Activated CD4-positive, alpha-beta memory T cell treated with anti-CD3 and anti-CD28 coated beads, Interleukin-2, amount 10 ng/mL, durations not matched to agents 7 days and 5 days (primary cell): ENCODE measurements at places on chromosomes 1 and 21. TPM values are rescaled to one million over a fixed set of nuclear protein-coding genes. Genes with fewer than 3 reads are reported as not detected.
A peak's percentile ranks its signal among the peaks of the same experiment; 100 is the strongest.

- peaks cover 78% of the 10 kb centered on the region for H3K27me3 ChIP-seq
- no peak for DNase-seq
- no peaks in the 10 kb centered on the region for H3K36me3 ChIP-seq
- H3K27ac ChIP-seq = no peak overlapping the region
Observed at GRCh38 chr1:85578321-85579295, 2.0 kb upstream of the CCN1 start.

GRCh38 chr1:147516157-147516917 is 25.0 kb upstream of the BCL9 start:
- DNase-seq = no peak
- no peak overlapping the region for H3K27ac ChIP-seq
- H3K27me3 ChIP-seq = peaks cover 13% of the 10 kb centered on the region

GRCh38 chr1:116531917-116532316 is 38.9 kb downstream of the CD58 start:
- H3K27me3 ChIP-seq = no peaks in the 10 kb centered on the region
- H3K4me1 ChIP-seq = peaks cover 15% of the 10 kb centered on the region
- peaks cover 85% of the 10 kb centered on the region for H3K36me3 ChIP-seq

GRCh38 chr1:213457186-213457585 is 406.1 kb downstream of the RPS6KC1 start:
- no peak overlapping the region for H3K4me3 ChIP-seq
- H3K27ac ChIP-seq = no peak overlapping the region
- H3K36me3 ChIP-seq = no peaks in the 10 kb centered on the region
- no peaks in the 10 kb centered on the region for H3K4me1 ChIP-seq
- no peak for DNase-seq

DNA sequence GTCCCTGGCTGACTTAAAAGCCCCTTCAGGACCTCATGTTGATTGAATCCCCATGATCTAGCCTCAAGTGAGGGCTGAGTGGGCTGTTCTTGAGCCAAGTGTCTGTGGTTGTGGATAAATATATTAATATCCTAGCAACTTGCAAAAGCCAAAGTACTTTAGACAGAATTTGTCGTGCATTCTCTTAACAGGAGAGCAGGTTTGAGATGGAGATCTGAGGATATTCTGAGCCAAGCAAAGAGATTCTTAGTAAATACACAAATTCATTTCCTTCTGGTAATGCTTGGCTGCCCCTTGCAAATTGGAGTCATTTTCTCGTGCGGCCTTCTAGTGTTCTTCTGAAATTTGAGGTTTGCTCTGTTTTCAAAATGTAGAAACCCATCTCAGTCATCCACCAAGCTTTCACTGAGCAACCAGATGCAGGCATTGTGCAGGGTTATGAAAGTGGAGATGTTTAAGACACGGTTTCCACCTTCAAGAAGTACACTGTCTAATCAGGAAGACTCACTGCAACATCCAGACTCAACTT is 242.1 kb upstream of the JUN start:
- H3K4me3 ChIP-seq = no peak overlapping the region
- peak overlapping the region; percentile 53 for H3K27ac ChIP-seq
- H3K36me3 ChIP-seq = peaks cover 3% of the 10 kb centered on the region
- DNase-seq = no peak
- no peaks in the 10 kb centered on the region for H3K27me3 ChIP-seq

GRCh38 chr1:25008192-25008485 is 78.1 kb upstream of the RUNX3 start:
- no peak overlapping the region for H3K27ac ChIP-seq
- peaks cover 5% of the 10 kb centered on the region for H3K36me3 ChIP-seq
- no peak overlapping the region for H3K4me3 ChIP-seq
- DNase-seq = no peak
- H3K4me1 ChIP-seq = peaks cover 71% of the 10 kb centered on the region

- no peaks in the 10 kb centered on the region for H3K27me3 ChIP-seq
- DNase-seq = no peak
- H3K4me1 ChIP-seq = no peaks in the 10 kb centered on the region
- no peak overlapping the region for H3K4me3 ChIP-seq
- H3K27ac ChIP-seq = no peak overlapping the region
Observed at GRCh38 chr1:180256341-180257027, 26.4 kb downstream of the LHX4 start.

DNA sequence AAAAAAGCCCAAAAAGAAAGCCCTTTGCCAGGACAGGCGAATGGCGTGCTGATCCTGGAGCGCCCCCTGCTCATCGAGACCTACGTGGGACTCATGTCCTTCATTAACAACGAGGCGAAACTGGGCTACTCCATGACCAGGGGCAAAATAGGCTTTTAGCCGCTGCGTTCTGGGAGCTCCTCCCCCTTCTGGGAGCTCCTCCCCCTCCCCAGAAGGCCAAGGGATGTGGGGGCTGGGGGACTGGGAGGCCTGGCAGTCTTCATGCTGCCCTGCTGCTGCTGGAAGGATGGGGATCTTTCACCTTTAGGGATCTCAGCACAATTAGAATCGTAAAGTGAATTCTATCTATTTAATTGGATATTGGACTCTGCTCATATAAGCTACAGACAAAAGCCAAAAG is 3.6 kb downstream of the TPRG1L start:
- DNase-seq = no peak
- peaks cover 15% of the 10 kb centered on the region for H3K36me3 ChIP-seq
- no peak overlapping the region for H3K4me3 ChIP-seq
- H3K27ac ChIP-seq = no peak overlapping the region
- peaks cover 29% of the 10 kb centered on the region for H3K4me1 ChIP-seq

DNA sequence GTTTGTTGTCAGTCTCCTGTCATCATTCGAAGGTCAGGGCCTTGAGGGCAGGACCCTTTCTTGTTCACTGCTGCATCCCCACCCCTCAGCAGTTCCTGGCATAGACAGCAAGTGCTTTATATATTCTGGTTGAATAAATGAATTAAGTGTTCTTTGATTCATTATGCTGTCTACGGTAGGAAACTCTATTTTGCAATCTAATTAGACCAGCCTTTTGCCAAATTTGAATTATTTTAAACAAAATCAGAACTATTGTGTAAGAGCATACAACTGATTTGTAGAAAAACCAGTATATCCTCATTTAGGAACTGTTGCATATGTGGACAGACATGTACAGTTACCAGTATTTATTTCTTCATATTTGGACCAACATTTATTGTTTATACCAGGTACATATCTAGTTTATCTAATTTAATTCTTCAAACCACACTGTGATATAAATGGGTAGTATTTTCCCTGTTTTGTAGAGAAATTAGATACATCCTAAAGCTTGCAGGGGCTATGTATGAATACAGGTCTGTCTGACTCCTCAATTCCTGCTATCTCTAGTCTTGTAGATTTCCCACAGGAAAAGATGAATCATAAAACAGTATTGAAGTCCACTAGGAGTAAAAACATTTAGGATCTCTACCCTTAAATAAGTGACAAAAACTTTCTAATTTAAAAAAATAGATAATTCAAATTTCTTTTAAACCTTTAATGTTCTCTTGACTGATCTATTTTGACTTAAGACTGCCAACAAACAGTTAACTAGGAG is 10.4 kb downstream of the MGST3 start:
- peaks cover 9% of the 10 kb centered on the region for H3K36me3 ChIP-seq
- no peak overlapping the region for H3K4me3 ChIP-seq
- H3K27me3 ChIP-seq = no peaks in the 10 kb centered on the region
- DNase-seq = no peak

DNA sequence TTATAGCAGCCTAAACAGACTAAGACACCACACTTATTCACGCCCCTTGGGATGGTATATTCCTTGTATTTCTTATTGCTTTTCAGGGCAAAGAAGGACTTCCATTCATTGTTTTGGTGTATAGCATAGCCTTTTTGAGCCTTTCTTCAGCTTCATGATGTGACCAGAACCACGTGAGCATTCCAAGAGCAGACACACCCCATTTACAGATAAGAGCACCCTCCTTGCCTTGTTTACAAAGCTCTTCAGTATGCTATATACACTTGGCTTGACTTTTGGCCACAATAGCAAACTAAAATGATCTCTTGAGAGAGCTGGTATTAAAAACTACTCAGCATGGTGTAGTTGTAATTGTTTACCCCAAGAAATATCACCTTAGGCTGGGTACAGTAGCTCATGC is 78.7 kb downstream of the PIK3R3 start:
- DNase-seq = no peak
- no peak overlapping the region for H3K27ac ChIP-seq
- H3K4me3 ChIP-seq = no peak overlapping the region
- no peaks in the 10 kb centered on the region for H3K27me3 ChIP-seq

- peaks cover 3% of the 10 kb centered on the region for H3K4me1 ChIP-seq
- no peaks in the 10 kb centered on the region for H3K36me3 ChIP-seq
Observed at GRCh38 chr1:63124666-63125191, 197.6 kb upstream of the FOXD3 start.

DNA sequence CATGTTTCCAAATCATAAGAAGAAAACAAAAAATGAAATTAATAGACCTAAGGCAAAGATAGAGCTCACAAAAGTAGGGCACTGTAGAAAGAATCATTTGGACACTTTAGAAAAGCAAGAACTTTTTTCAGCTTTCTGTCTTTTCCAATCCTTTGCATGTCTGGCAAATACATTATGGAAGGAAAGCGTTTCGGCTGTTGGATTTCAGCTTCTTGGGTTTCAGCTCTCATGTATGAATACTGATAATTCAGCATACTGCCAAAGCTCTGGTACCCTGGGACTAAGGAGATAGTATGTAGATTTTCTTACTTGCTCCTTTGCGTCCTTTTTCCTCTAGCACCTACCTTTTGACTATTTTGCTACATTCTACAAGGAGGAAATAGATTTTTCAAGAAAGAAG is 375.9 kb downstream of the BRINP3 start:
- H3K27ac ChIP-seq = no peak overlapping the region
- H3K36me3 ChIP-seq = no peaks in the 10 kb centered on the region
- DNase-seq = no peak
- H3K4me1 ChIP-seq = no peaks in the 10 kb centered on the region

GRCh38 chr21:27817902-27818623 is 851.2 kb upstream of the ADAMTS5 start:
- no peak overlapping the region for H3K4me3 ChIP-seq
- no peaks in the 10 kb centered on the region for H3K4me1 ChIP-seq

GRCh38 chr1:202069662-202070061 is 53.1 kb upstream of the GPR37L1 start:
- no peaks in the 10 kb centered on the region for H3K36me3 ChIP-seq
- no peaks in the 10 kb centered on the region for H3K27me3 ChIP-seq
- DNase-seq = no peak
- H3K4me3 ChIP-seq = no peak overlapping the region

- DNase-seq = no peak
- H3K36me3 ChIP-seq = no peaks in the 10 kb centered on the region
- H3K27ac ChIP-seq = no peak overlapping the region
Observed at GRCh38 chr1:239178961-239179360, 207.4 kb upstream of the CHRM3 start.

SLC5A9 gene
- total RNA-seq = not detected

KDF1 gene
- not detected for total RNA-seq

SH2D1B gene
- total RNA-seq = not detected

CPLANE2 gene
- 7.9 TPM for total RNA-seq

CLIC6 gene
- not detected for total RNA-seq

IGSF21 gene
- total RNA-seq = not detected

SRGAP2B gene
- total RNA-seq = 43.8 TPM
